MCF 10A (cell line): ENCODE measurements at places on chromosomes 4 and X. TPM values are rescaled to one million over a fixed set of nuclear protein-coding genes. Genes with fewer than 3 reads are reported as not detected.

DNA sequence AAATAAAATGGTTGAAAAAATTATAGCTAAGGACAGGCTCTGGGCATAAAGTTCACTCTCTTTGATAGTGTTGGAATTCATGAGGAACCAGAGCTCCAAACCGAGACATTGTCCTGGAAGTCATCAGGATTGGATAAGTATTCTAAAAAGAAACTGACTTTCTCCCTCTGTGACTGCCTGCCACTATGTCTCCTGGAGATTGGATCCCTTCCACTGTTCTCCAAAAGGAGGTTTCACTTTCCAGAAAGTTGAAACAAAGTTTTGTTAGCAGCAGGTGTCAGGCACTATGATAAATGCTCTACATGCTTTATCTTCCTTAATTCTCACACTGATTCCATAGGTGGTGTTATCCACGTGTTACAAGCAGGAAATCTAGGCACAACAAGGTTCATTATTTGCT is 16.8 kb downstream of the BANK1 start:
- no peak for DNase-seq

Gene NPY1R
- 0.63 and 2.8 TPM in 2 replicates for total RNA-seq

DNA sequence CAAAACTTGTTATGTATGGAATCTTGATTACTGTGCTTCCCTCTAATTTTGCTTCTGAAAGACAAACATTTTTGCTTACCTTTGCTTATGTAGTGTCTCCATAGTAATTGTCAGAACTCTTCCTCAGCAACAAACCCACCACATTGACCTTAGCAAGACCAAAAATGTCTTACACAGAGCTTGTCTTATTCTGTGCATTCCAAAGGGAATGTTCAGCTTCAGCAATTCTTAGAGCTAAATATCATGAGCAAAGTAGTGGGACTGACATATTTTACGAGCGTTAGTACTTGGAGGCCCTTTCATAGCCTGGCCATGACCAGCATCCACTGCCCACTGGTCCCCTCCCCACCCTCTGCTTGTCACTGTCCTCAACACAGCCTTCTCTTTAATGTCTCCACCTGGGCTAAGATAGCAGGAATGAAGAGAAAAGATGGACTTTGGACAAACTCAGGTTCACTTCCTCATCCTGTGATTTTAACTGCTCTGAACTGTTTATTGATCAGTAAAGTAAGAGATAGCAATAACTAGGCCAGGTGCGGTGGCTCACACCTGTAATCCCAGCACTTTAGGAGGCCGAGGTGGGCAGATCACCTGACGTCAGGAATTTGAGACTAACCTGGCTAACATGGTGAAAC is 15.5 kb upstream of the SH3D19 start:
- no peak for DNase-seq

Gene PDZD4
- total RNA-seq, result 0.29 TPM in 1 of 2 replicates, not detected in the other

GRCh38 chr4:21307709-21308108 is 607.5 kb downstream of the PACRGL start:
- DNase-seq, result peak; percentile 3

Gene TCEAL9
- 40.3 and 63.9 TPM in 2 replicates for total RNA-seq

Gene PCDH10
- not detected in 2 replicates for total RNA-seq

Gene UGT2B10
- total RNA-seq, result not detected in 2 replicates

Gene CSAG3
- total RNA-seq, result not detected in 2 replicates

GRCh38 chr4:7239101-7239820 is 46.9 kb downstream of the SORCS2 start:
- DNase-seq, result no peak

DNA sequence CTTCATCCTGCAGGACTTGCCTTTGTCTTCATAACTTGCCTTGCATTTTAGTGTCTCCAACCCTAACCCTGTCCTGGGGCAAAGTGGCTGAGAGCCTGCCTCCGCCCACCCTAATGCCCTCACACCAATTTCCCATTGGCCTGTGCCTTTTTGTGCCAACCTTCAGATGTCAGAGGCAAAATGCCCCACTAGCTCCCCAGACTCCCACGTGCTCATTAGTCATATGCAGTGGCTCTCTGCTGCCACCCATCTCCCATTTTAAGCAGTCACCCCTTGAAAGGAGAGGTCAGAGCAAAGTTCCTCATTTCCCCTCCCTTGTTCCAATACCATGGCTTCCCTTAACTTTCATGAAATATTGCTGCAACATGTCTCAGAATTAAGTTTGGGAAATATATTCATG is 74.8 kb upstream of the PASD1 start:
- peak; percentile 26 for DNase-seq

DNA sequence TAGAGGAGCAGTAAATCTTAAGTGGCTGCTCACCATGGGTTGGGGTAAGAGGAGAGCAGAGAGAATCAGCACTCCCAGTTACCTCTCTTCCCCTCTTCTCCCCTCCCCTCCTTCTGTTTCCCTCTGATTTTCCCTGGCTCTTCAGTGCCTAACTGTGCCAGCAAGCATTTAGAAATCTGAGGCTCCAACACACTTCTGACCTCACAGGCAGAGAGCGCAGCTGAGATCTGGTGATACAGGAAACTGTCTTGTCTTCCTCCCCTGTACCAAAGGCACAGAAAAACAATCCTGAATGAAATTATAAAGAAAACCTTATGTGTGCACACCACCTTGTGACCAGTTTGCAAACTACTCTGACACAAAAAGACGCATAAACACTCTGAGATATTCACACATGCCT is 82.4 kb upstream of the SMIM10 start:
- DNase-seq, result peak; percentile 11

Gene MGAT4D
- not detected in 2 replicates for total RNA-seq
